ENCODE measurements at places on chromosomes 12 and 14. TPM values are rescaled to one million over a fixed set of nuclear protein-coding genes. Genes with fewer than 3 reads are reported as not detected.

PRR4 gene
- not detected for total RNA-seq

C14orf93 gene
- 9.7 TPM for total RNA-seq

GPR132 gene
- total RNA-seq = not detected

- DNase-seq = no peak
These were observed 18.0 kb downstream of the FMNL3 start for GRCh38 chr12:49689237-49689636.

DNA sequence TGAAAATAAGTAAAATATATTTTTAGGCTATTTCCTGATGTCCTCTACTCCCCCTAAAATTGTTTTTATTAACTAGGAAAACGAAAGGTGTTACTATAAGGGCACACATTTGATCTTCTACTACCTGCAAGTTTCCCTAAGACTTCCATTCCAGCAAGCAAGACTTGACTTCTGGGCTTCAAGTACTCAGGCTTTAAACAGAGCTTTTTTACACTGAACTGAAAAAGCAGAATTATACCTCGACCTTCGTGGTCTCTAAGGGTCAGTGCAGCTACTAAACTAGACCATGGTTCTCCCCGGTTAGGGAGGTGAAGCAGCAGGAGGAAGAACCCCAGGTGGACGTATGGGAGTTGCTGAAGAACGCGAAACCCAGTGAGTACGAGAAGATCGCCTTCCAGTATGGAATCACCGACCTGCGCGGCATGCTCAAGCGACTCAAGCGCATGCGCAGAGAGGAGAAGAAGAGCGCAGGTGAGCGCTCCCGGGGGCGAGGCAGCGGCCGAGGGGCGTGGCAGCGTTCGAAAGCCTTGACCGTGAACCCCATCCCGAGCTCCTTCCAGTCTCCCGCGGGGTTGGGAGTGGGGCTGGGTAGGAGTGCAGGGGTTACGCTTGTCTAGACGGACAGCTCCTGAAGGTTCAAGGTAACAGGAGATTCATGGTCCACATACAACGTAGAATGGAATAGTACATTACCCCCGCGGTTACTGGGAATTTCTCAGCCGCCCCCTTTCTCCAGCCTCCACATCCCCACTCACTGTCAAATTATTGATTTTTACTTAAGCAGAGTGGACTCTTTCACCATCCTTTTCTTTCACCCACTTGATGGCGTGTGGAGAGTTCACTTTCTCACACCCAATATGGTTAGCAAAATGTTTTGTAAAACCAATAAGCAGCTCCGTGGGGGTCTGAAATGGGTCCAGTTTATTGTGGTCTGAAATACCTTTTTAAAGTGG lies 47.6 kb downstream of the MYBPC1 start:
- DNase-seq = no peak

DNA sequence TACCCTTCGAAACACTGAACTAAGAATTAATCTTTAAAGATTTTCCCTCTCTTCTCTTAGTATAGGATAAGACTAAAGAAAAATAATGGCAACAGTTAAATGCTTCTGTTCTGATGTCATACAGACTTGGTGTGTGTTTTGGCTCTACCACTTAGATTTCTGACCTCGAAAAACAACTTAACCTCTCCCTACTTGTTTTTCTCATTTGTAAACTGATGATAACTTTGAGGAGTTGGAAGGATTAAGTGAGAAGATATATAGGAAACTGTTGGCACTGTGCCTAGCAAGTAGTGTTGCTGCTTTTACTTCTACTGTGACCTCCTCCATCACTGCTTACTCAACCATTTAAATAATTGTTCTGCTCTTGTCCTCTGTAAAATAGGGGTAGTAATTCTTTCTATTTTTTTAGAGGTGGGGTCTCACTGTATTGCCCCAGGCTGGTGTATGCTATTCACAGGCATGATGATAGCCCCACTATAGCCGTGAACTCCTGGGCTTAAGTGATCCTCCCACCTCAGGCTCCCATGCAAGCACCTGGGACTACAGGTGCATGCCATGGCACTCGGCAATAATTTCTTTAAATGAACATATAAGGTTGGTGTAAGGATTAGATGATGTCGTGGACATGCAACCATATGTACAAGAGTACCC lies 22.4 kb downstream of the PALS1 start:
- DNase-seq = peak; percentile 43

DNA sequence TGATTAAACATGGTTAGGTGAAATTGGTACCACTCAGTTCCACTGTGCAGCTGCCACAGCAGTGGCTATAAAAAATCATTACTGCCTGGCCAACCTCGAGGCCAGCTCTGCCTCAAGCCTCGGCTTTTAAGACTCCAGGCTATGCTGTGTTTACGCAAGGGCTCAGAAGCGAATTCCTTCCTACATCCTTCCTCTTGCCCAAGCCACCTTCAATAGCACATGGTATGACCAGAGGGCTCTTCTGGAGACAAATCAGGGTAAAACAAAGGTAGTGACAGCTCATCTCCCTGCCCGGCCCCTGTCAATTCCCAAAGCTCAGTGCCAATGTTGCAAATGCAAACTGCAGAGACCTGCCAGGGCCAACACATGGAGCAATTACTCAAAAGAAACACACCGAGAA lies 31.9 kb downstream of the NUAK1 start:
- peak; percentile 88 for DNase-seq

All from M059J (cell line).